ENCODE measurements at places on chromosomes 1 and 21.

DNA sequence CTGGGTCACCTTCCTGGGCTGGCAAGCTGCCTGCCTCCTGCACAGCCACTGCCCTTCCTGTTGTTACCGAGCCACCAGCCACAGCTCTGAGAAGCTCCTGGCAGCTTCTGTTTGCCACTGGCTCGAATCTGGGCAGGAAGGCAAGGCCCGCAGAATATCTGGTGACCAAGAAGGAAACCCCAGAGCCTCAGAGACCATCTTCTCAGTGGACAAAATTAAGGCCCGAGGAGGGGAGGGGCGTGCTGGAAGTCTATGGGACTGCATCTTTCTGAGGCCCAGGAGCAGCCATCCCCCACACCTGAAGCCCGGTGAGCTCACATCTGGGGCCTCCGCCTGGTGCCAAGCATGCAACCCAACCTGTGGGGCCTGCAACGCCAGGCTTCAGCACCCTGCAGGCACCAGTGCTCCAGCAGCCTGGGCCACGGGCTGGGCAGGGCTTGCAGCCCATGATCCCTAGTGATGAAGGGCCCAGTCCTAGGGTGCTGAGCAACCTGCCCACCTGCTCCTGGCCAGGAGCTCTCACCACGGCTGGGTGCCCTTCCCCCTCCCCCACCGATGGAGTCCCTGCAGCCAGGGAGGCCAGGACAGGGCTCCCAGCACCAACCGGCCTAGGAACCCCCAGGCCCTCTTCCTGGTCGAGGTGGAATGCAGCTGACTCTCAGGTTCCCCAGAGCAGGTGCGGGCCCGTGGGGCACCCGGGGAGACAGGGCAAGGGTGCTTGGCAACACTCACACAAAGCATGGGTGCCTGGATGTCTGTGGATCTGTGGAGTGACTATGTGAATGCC lies 879 bp downstream of the CPTP start:
- no peak for DNase-seq

DNA sequence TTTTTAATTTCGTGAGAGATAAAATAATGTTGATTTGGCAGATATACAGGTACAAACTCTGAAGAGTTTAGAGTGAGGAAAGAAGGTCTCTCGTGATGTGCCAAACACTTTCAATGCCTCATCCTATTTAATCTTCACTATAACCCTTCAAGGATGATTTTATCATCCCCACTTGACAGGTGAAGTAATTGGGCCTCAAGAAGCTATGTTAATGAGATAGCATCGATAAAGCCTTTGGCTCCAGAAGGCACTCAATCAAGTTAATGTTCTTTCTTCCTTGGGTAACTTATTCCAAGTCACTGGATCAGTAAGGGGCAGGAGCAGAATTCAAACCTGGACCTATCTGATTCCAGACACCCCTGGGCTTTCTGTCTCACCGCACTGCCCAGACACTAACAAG lies 7.2 kb downstream of the LMOD1 start:
- no peak for DNase-seq

GRCh38 chr1:117001254-117001927 lies at the start of gene CD101:
TSS of gene CD101 (plus strand) at chr1:117001760. CDS start at chr1:117001818, 58 bp downstream.
- DNase-seq, result no peak

DNA sequence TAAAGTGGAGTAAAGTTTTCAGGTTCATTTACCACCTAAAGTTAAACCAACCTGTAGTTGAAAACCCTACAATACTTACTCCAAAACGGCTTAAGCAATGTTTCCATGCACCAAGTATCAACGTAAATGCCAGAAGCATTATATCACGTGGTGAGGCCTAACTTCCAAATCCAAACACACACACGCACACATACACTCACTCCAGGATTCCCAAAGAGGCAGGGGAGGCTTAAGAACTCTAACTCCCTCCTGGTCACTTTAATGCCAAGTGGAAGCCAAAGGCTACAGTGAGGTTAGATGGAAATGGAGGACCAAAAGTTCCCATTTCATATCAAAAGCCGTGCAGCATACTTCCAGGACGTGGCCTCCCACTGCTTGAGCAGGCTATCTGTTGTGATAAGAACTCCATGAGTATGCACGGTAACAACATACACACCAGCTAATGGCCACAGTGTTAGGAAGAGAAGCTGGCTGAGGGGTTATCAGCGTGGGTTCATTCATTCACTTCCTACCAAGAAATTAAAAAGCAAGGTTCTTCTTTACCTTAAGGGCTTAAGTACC lies 224.1 kb downstream of the SLC45A1 start:
- no peak for DNase-seq

DNA sequence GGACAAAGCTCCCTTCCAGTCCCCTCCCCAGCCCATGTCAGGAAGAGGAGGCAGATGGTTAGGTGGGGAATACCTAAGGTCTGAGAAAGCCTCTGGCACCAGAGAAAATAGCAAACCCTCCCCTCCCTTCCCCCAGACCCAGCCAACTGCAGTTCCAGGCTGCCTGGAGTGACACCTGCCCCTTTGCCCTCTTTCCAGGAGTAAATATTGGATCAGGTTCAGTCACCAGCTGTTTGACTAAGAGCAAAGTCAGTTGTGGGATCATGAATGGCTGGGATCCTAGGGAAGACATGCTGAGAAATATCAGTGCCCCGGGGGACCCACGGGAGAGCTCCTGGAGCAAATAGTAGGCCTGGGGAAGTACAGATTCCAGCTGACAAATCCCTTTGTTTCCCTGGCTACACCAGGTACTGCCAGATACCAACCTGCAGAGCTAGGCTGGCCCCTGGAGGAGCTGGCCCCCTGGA lies 12.2 kb upstream of the CDK18 start:
- DNase-seq, result peak; percentile 56

GRCh38 chr1:247574664-247575063 lies 13.5 kb upstream of the OR2G2 start:
- no peak for DNase-seq

GRCh38 chr1:194230351-194231144 lies 1044.1 kb upstream of the B3GALT2 start:
- no peak for DNase-seq

Measured in NCI-H1092 (cell line).